A673 (cell line): ENCODE measurements at places on chromosomes 12 and 14.

- no peak for DNase-seq
- H3K4me3 ChIP-seq = no peak overlapping the region
- H3K27ac ChIP-seq = no peak overlapping the region
- H3K4me1 ChIP-seq = no peaks in the 10 kb centered on the region
- H3K36me3 ChIP-seq = no peaks in the 10 kb centered on the region
- H3K27me3 ChIP-seq = no peaks in the 10 kb centered on the region
These were observed 33.4 kb downstream of the CRADD start for GRCh38 chr12:93710574-93710926.

GRCh38 chr14:42149609-42150261 lies 543.1 kb downstream of the LRFN5 start:
- H3K4me1 ChIP-seq = no peaks in the 10 kb centered on the region
- no peak overlapping the region for H3K4me3 ChIP-seq
- no peak for DNase-seq
- H3K36me3 ChIP-seq = no peaks in the 10 kb centered on the region

DNA sequence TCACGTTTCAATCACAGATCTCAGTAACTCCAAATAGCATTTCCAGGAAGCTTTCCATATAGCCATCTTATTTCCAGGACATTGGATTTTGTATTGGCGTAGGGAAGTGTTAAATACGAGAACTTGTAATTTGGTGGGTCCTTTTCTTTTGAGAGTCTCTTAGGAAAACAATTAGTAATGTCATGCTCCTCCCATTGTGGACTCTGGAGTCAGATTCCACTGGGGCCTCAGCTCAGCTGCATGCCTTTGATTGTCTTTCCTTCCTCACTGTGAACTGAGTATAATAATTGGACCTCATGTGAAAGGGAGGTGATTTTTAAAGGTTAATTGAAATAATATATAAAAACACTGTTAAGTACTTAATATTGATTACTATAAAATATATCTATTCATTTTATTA lies 462.6 kb downstream of the NPAS3 start:
- no peak overlapping the region for H3K4me3 ChIP-seq
- no peak overlapping the region for H3K27ac ChIP-seq
- DNase-seq = no peak

GRCh38 chr14:74604911-74605310 lies 7.1 kb downstream of the LTBP2 start:
- no peaks in the 10 kb centered on the region for H3K4me1 ChIP-seq
- H3K36me3 ChIP-seq = no peaks in the 10 kb centered on the region
- peaks cover under 1% of the 10 kb centered on the region for H3K27me3 ChIP-seq
- H3K27ac ChIP-seq = no peak overlapping the region

DNA sequence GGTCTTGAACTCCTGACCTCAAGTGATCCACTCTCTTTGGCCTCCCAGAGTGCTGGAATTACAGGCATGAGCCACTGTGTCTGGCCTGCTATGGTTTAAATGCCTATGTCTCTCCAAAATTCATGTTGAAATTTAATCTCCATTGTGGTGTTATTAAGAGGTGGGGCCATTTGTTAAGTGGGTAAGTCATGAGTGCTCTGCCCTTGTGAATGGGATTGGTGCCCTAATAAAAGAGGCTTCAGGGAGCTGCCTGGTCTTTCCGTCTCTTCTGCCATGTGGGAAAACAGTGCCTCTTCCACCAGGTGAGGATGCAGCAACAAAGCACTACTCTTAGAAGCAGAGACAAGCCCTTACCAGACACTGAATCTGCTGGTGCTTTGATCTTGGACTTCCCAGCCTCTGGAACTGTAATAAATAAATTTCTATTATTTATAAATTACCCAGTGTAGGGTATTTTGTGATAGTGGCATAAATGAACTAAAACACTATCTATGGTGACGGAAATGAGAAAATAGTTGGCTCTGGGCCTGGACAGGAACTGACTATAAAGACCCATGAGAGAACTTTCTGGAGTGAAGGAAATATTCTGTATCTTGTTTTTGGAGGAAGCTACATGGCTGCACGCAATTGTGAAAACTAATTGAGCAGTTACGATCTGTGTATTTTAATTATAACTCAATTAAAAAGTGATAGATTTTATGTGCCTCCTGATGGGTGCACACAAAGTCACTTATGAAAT lies 12.1 kb upstream of the ATP23 start:
- DNase-seq = no peak
- no peaks in the 10 kb centered on the region for H3K4me1 ChIP-seq
- H3K27me3 ChIP-seq = no peaks in the 10 kb centered on the region
- no peak overlapping the region for H3K27ac ChIP-seq
- no peak overlapping the region for H3K4me3 ChIP-seq

DNA sequence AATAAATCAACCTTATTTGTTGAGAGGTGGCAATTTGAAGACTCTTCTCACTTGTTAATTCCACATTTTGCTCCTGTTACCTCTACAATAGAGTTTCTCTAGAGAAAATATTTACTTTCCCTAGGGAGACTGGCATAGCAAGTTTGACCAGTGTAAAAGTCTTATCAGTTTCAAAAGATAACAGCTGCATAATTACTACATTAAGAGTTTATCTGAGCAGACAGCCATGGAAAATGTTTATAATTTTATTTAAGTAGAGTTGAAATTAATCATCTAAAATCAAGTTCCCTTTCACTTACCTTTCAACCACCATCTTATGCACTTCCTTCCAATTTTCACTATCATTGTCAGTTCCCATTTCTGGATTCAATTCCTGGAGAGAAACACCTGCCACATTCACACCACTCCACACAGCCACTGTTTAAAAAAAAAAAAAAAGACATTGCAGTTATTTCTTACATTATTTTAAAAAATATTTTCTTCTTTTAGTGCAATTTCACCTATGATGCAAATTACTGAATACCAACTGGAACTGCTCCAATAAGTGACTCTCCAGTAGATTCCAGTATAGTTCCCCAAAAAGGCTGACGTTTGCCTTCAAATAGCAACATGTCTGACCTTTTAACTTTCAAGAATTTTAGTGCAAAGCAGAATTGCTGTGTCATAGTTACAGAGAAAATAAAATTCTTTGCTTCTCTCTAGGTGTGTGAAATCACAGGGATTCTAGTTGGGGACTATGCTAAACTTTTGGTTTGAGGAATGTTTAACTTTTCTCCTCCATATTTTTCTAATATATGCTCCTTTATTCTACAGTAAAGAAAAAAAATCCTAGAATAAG lies 19.4 kb downstream of the LDHB start:
- no peaks in the 10 kb centered on the region for H3K27me3 ChIP-seq
- H3K4me1 ChIP-seq = peaks cover 9% of the 10 kb centered on the region
- no peak overlapping the region for H3K4me3 ChIP-seq
- DNase-seq = no peak

GRCh38 chr12:70557583-70558191 lies 79.5 kb downstream of the PTPRB start:
- no peaks in the 10 kb centered on the region for H3K36me3 ChIP-seq
- no peak for DNase-seq
- H3K4me1 ChIP-seq = no peaks in the 10 kb centered on the region
- H3K4me3 ChIP-seq = no peak overlapping the region
- H3K27ac ChIP-seq = no peak overlapping the region
- peaks cover 5% of the 10 kb centered on the region for H3K27me3 ChIP-seq

DNA sequence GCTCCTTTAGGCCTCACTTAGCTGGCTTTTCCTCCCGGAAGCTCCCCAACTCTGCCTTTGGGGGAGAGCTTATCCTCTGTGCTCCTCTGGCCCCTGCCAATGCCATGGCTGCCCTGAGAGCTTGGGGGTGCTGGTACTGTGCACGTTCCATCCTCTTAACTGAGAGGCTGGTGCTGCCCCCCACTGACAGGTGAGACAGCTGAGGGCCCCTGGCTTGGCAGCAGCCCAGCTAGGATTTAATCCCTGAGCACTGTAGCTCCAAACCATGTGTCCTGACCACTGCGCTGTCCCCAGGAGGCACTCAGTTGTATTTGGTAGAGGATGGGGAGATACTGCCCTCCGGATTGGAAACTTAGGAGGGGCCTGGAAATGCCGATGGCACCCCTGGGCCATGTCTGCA lies 46.1 kb downstream of the UBE3B start:
- no peak overlapping the region for H3K4me3 ChIP-seq
- no peak for DNase-seq
- no peak overlapping the region for H3K27ac ChIP-seq
- H3K27me3 ChIP-seq = no peaks in the 10 kb centered on the region
- no peaks in the 10 kb centered on the region for H3K36me3 ChIP-seq

DNA sequence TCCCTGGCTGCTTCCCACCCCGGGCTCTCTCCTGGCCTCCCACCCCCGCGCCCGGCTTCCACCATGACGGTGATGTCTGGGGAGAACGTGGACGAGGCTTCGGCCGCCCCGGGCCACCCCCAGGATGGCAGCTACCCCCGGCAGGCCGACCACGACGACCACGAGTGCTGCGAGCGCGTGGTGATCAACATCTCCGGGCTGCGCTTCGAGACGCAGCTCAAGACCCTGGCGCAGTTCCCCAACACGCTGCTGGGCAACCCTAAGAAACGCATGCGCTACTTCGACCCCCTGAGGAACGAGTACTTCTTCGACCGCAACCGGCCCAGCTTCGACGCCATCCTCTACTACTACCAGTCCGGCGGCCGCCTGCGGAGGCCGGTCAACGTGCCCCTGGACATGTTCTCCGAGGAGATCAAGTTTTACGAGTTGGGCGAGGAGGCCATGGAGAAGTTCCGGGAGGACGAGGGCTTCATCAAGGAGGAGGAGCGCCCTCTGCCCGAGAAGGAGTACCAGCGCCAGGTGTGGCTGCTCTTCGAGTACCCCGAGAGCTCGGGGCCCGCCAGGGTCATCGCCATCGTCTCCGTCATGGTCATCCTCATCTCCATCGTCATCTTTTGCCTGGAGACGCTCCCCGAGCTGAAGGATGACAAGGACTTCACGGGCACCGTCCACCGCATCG lies 1.8 kb downstream of the KCNA1 start:
- H3K4me3 ChIP-seq = no peak overlapping the region
- no peaks in the 10 kb centered on the region for H3K36me3 ChIP-seq
- peaks cover 100% of the 10 kb centered on the region for H3K27me3 ChIP-seq
- H3K4me1 ChIP-seq = peaks cover 4% of the 10 kb centered on the region

GRCh38 chr12:58455136-58455535 lies 465.2 kb downstream of the LRIG3 start:
- no peak overlapping the region for H3K27ac ChIP-seq
- no peaks in the 10 kb centered on the region for H3K27me3 ChIP-seq
- H3K4me3 ChIP-seq = no peak overlapping the region
- H3K36me3 ChIP-seq = no peaks in the 10 kb centered on the region
- DNase-seq = no peak
- no peaks in the 10 kb centered on the region for H3K4me1 ChIP-seq

- H3K4me3 ChIP-seq = no peak overlapping the region
- no peaks in the 10 kb centered on the region for H3K4me1 ChIP-seq
- H3K27ac ChIP-seq = no peak overlapping the region
- no peaks in the 10 kb centered on the region for H3K27me3 ChIP-seq
- DNase-seq = no peak
These were observed 70.8 kb downstream of the AKAP6 start for GRCh38 chr14:32399920-32400319.

- peak overlapping the region; percentile 87 for H3K27ac ChIP-seq
- no peaks in the 10 kb centered on the region for H3K27me3 ChIP-seq
- peaks cover 57% of the 10 kb centered on the region for H3K4me1 ChIP-seq
- DNase-seq = no peak
- H3K36me3 ChIP-seq = peaks cover 4% of the 10 kb centered on the region
These were observed 1.6 kb downstream of the CRIP2 start for GRCh38 chr14:105476097-105476830.

DNA sequence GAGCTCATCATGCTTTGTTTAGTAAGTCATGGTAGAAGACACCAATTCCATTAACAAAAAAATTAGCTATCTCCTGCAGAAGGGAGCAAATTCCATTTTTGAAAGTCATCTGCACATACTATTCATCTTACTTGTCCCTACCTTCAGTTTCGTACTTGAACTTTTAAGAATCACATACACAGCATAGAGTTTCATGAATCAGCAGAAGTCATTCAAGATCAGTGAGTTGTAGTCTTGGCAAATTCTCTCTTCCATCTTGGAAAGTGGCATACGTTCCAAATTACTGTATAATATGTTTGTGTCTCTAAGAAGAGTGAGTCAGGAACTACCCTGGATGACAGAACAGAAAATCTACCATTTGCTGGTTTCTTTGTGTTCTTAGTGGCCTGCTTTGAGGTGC lies 14.1 kb downstream of the VRK1 start:
- peaks cover 11% of the 10 kb centered on the region for H3K4me1 ChIP-seq
- peaks cover 3% of the 10 kb centered on the region for H3K36me3 ChIP-seq
- no peaks in the 10 kb centered on the region for H3K27me3 ChIP-seq
- H3K4me3 ChIP-seq = no peak overlapping the region
- no peak for DNase-seq

- DNase-seq = no peak
- H3K4me3 ChIP-seq = no peak overlapping the region
- peaks cover 39% of the 10 kb centered on the region for H3K4me1 ChIP-seq
- no peaks in the 10 kb centered on the region for H3K36me3 ChIP-seq
- no peak overlapping the region for H3K27ac ChIP-seq
- H3K27me3 ChIP-seq = peaks cover 15% of the 10 kb centered on the region
These were observed 1.9 kb downstream of the RTL1 start for GRCh38 chr14:100901391-100902183.

DNA sequence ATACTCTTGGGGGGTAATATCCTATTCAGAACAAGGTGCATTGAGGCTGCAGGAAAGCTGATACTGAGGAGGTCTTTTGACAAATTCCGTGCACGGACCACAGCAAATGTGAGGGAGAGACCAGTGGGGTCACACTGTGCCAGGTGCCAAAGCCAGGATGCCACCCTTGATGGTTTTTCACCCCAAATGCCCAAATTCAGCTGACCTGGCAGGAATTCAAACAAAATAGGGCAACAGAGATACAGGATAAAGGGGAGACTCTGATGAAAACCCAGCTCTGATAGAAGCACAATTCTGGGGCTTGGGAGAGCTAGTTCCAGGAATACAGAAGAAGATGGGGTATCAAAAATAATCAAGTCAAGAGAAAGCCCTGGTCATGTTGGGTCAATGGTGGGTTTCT lies 55.3 kb downstream of the SLC8A3 start:
- no peak overlapping the region for H3K4me3 ChIP-seq
- no peaks in the 10 kb centered on the region for H3K4me1 ChIP-seq
- no peaks in the 10 kb centered on the region for H3K36me3 ChIP-seq

DNA sequence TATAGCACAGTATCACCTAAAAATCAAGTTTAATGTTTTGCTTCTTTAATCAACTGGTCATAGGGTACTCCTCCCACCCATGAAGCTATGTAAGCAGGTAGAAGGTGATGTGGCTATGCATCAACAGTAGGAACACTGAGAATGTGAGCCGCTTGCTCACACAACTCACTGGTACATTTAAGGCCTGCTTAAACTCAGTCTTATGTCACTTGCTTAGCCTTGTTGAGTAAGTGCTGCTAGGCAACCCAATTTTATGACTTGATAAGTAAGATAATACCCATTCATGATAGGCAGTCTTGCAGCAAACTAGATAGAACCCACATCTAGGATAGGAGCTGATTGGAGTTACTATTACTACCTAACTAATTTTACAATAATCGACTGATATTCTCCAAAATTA lies 70.0 kb upstream of the BMP4 start:
- DNase-seq = no peak
- no peaks in the 10 kb centered on the region for H3K36me3 ChIP-seq
- H3K4me1 ChIP-seq = no peaks in the 10 kb centered on the region
- H3K27me3 ChIP-seq = no peaks in the 10 kb centered on the region
